ENCODE measurements at places on chromosomes 13 and 19. TPM values are rescaled to one million over a fixed set of nuclear protein-coding genes. Genes with fewer than 3 reads are reported as not detected.

Gene PTPRS
- total RNA-seq = 136 TPM

Gene NDFIP2
- 35.2 TPM for total RNA-seq

Gene CEACAM16
- total RNA-seq = not detected

DNA sequence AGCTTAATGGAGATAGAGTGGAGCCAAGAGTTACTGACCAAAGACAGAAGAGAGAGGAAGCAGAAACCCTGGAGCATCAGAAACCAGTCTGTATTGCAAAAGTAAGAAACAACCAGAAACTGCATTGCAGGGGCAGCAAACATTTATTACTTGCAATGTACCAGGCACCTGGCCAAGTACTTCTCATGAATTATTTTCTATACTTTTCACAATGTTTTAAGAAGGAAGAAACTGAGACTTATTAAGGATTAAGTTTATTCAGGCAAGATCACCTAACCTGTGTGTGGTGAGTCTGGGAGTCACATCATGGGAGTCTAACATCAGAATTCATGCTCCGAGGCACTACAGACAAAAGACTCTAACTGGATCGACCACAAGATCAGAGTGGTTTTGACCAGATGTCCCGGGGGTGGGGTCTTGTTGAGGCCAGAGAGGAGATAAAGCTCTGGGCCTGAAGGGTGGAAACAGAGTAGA lies 47.4 kb downstream of the TNFRSF19 start:
- H3K27ac ChIP-seq = peak overlapping the region; percentile 71
- peaks cover 4% of the 10 kb centered on the region for H3K36me3 ChIP-seq
- no peak overlapping the region for H3K4me3 ChIP-seq
- peak; percentile 97 for DNase-seq

DNA sequence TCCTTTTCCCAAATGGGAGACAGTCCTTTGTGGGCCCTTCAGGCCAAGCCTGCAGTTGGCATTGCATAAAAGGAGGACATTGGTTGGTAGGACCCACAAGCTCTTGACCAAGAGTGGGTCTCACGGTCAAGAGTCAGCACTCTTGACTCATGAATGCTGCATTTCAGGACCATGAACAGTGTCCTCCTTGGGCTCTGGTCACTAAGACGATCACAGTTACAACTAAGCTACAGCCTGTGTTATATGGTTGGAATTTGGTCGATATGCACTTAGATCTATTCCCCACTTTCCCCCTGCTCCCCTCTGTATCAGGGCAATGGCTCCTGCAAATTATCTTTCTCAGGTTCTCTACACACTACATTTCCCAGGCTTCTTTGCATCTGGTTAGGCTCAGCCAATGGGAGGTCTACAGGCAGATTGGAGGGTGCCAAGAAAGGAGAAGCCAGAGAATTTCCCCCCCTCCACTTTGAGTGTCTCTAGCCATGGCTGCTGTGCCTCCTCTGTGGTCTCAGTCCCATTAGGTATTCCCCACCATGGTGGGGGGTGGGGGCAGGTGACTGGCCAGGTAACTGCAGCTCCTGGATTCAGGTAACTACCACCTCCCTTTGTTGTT lies 3.1 kb upstream of the OLFM2 start:
- peaks cover 6% of the 10 kb centered on the region for H3K4me1 ChIP-seq
- no peak overlapping the region for H3K27ac ChIP-seq
- DNase-seq = peak; percentile 39
- no peak overlapping the region for H3K4me3 ChIP-seq
- H3K36me3 ChIP-seq = no peaks in the 10 kb centered on the region

GRCh38 chr19:35741203-35741515 lies 1.1 kb downstream of the IGFLR1 start:
- H3K27me3 ChIP-seq = no peaks in the 10 kb centered on the region
- no peak for DNase-seq
- H3K27ac ChIP-seq = peak overlapping the region; percentile 59
- peaks cover 16% of the 10 kb centered on the region for H3K36me3 ChIP-seq
- peak overlapping the region; percentile 58 for H3K4me3 ChIP-seq

GRCh38 chr19:47109541-47110375 lies 3.8 kb downstream of the ZC3H4 start:
- peaks cover 1% of the 10 kb centered on the region for H3K36me3 ChIP-seq
- peak overlapping the region; percentile 99 for H3K27ac ChIP-seq
- H3K4me1 ChIP-seq = peaks cover 12% of the 10 kb centered on the region
- no peaks in the 10 kb centered on the region for H3K27me3 ChIP-seq
- peak overlapping the region; percentile 85 for H3K4me3 ChIP-seq

DNA sequence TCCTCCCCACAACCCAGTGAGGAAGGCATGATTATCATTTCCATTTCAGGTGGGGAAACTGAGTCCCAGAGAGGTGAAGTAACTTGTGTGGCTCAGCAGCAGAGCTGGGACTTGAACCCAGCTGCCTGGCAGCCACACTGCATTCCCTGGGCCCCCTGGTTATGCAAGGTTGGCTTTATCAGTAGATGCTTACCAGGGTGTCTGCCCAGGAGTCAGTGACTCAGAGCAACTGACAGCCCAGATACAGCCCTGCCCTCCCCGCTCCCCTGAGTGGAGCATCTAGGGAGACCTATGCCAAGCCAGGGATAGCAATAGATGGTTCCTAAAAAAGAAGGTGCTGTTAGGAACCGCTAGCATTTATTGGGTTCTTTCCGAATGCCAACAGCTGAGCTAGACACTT lies 5.9 kb downstream of the IGLON5 start:
- H3K27ac ChIP-seq = no peak overlapping the region
- no peaks in the 10 kb centered on the region for H3K4me1 ChIP-seq
- no peaks in the 10 kb centered on the region for H3K27me3 ChIP-seq
- no peaks in the 10 kb centered on the region for H3K36me3 ChIP-seq

- H3K4me1 ChIP-seq = peaks cover 12% of the 10 kb centered on the region
- H3K27me3 ChIP-seq = no peaks in the 10 kb centered on the region
- peak; percentile 67 for DNase-seq
- peak overlapping the region; percentile 22 for H3K27ac ChIP-seq
- H3K4me3 ChIP-seq = no peak overlapping the region
Observed at GRCh38 chr19:16160943-16161560, 12.3 kb downstream of the CIB3 start.

- DNase-seq = no peak
- H3K27me3 ChIP-seq = no peaks in the 10 kb centered on the region
- H3K4me1 ChIP-seq = peaks cover 44% of the 10 kb centered on the region
- H3K36me3 ChIP-seq = no peaks in the 10 kb centered on the region
Observed at GRCh38 chr19:42280815-42281145, 11.7 kb downstream of the CIC start.
